D721Med (cell line): ENCODE measurements at places on chromosomes 3 and 15.

GRCh38 chr15:91833056-91833455 lies 20.5 kb upstream of the SLCO3A1 start:
- DNase-seq = no peak

DNA sequence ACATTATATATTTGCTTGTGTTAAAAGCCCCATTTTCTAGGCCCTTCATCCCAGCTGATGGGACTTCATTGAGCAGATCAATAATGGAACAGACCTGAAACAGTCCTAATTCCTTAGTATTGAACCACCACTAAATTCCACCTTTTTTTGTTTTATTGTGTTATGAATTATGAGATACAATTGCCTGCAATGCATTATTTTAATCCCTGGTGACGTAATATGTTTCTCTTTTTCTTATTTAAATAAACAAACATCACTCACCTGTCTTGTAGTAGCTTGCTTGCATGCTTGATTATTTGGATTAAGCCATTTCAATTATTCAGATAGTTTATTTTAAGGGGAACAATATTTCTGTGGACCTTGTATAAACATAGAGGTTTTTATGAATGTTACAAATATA lies 40.7 kb upstream of the GMNC start:
- DNase-seq = no peak

DNA sequence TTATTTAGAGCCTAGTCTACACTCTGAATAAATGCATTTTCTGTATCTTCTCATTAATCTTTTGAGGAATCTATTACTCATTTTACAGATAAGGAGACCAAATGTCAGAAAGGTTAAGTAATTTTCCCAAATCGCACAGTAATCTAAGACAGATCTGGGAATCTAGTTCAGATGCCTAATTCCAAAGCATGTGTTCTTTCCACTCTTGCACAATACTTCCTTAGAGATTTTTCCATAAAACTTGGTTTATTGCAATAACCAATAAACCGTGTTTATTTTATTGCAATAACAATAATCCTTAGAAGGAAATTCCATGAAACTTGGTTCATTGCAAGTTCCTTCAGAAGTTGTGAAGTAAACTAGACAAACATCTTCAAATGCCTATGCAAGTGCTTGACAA lies 17.4 kb upstream of the COL8A1 start:
- DNase-seq = no peak

- DNase-seq = no peak
Measured at GRCh38 chr3:160400030-160400701, 716 bp downstream of the SMC4 start.

DNA sequence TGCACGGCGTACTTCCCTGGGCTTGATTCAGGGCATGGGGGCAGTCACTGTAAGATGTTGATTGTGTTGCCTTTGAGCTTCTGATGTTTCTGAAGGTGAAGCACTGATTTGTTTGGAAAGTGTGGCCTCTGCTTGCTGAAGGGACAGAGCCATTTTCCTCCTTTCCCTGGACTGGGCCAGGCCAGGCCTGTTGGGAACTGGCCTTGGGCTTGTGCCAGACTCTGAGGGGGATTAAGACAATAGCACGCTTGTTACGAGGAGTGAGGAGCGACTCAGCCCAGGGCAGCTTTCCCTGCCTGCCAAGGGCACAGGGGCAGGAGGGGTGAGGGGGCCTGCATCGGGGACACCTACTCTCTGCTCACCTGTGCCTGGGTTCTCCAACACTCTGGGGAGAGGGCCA lies 42.9 kb downstream of the LINGO1 start:
- DNase-seq = no peak

DNA sequence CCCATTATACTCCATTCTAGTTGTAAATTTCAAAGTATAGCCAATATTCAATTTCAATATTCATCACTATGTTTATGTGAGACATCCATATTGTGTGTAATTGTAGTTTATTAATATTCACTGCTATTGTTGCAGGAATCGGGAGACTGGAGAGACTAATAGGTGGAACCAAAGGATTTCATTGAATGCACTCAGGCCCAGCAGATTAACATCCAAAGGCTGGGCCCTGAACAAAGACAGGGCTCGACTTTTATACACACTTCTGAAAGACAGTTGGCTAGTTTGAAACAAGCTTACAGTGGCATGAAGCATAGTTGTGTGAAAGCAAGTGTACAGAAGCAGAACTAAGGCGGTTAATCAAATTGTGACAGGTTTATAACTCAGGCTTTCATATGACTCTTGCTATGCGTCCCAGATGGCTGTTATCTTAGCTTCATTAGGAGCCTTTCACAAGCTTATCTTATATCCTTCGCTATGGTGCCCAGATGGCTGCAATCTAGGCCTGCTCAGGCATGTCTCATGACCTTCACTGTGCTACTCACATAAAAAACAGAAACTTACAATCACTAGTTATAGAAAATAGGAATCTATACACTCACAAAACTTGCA lies 1038.8 kb upstream of the EPHA6 start:
- no peak for DNase-seq

DNA sequence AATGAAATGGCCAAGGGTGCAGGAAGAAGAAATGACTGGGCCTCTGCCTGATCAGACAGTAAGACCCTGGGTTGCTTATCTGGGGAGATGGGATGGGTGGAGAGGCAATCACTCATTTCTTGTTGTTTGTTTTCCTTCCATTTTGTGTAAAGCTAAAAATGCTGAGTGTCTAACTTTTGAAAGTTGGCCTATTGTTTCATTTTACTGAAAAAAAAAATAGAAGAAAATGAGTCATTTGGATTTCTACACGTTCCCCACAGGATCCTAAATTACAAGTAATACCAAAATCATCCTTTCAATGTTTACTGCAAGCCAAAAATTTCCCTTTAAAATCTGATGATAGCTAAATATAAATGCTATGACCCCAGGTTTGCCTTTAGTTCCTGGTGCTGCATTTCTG lies 30.6 kb downstream of the PTX3 start:
- DNase-seq = no peak

DNA sequence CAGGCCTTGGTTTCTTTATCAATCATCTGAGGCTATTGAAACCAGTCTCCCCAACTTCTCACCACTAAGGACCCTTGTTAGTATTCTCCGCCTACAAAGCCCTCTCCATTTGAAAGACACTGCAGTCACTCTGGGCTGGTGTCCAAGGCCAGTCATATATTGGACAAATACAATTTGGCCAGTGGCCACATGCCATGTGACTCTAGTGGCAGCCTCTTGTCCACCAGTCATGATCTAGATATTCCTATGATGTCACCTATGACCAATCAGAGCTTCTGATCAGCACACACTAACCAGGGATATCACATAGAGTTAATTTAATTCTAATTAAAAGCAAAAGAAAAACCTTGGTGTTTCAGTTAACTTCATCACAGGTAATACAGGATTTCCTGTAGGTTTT lies 68.2 kb downstream of the RAB11A start:
- no peak for DNase-seq

GRCh38 chr15:71151081-71151480 lies 35.8 kb downstream of the THSD4 start:
- no peak for DNase-seq

- no peak for DNase-seq
Measured at GRCh38 chr3:5092018-5092417, 30.1 kb upstream of the ARL8B start.

DNA sequence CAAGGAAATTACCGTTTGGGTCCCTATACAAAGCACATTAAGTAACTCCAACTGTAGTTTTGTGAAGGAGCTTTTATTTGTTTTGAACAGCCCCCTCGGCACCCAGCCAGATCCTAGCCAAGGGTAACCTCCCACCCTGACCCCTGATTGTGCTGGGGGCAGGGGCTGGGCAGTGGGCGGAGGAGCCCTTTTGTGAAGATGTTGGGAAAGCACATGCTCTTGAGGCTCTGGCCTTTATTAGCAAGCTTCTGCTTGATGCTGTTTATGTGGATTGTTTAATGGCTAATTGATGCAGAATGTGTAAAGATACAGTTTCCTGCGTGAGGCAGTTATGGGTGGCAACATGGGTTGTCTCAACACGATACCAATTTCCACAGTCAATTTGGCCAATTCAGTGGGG lies 136.5 kb downstream of the MAP2K5 start:
- no peak for DNase-seq

DNA sequence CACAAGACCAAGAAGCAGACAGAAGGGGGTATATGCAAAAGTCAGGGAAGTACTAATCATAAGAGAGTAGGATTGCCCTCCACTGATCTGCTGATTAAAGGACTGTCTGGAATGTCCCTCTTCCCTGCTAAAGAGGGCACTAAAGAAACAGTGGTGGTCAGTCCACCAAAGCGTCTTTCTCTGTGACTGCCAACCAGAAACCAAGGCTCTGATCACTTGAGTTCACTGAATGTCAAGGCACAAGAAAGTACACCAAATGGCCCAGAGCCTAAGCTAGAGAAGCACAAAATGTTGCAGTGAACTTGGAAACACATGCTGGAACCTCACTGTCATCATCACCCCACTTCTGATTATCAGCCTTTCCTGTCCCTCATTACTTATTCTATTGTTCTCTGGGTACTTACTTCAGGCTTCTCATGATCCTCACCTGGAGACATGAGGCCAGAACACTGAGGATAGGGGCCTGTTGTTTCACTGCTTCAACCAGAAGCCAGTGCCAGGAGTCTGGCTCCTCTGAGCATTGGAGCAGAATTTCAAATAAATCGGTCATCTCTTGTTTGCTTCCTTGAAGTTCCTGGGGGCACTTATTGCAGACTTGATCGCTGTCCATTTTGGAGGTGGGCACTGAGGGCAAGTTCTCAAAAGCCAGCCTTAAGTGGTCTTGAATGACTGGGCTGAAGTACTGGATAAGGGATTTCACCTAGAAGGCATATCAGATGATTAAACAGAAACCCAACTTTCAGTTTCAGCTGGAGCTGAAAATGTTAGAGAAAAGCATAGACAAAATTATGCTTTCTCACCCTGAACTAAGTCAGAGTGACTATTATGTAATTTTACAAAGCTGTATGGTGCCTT lies 58.9 kb downstream of the EIF3J start:
- DNase-seq = no peak

- no peak for DNase-seq
Measured at GRCh38 chr3:73479325-73479724, 145.4 kb downstream of the PDZRN3 start.

DNA sequence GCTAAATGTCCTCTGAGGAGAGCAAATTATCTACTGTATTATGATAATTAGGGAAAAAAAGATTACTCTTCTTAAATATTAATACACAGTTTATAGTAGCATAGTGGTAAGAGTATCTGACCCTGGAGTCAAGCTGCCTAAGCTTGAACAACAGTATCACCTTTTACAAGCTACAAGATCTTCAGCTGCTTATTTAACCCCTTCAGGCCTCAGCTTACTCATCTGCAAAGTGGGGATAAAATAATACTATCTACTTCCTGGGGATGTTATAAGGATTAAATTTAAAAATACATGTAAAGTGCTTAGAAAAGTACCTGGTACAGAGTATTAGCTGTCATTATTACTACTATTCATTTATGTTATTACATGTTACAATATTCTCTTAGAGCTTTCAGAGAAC lies 42.0 kb downstream of the SUMF1 start:
- DNase-seq = no peak

- no peak for DNase-seq
Measured at GRCh38 chr15:31403606-31404005, 77.0 kb downstream of the KLF13 start.

DNA sequence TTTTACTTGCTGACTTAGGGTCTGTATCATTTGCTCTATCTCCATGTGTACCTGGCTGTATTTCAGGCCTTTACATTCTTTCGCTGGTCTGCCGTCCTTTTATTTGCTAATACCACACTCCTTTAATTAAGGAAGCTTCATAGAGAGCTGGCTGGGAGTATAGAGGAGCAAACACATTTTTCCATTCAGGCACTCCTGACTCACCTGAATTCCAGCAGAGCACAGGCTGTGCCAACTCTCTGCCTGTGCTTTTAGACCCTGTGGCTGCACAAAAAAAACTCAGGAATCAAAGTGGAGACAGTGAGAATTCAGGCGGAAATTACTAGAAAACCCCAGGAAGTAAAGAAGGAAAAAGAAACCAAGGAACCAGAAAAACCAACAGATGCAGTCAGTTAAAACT lies 29.0 kb upstream of the ATP10A start:
- DNase-seq = no peak

- no peak for DNase-seq
Measured at GRCh38 chr3:59978979-59979378, 929.2 kb upstream of the CFAP20DC start.

DNA sequence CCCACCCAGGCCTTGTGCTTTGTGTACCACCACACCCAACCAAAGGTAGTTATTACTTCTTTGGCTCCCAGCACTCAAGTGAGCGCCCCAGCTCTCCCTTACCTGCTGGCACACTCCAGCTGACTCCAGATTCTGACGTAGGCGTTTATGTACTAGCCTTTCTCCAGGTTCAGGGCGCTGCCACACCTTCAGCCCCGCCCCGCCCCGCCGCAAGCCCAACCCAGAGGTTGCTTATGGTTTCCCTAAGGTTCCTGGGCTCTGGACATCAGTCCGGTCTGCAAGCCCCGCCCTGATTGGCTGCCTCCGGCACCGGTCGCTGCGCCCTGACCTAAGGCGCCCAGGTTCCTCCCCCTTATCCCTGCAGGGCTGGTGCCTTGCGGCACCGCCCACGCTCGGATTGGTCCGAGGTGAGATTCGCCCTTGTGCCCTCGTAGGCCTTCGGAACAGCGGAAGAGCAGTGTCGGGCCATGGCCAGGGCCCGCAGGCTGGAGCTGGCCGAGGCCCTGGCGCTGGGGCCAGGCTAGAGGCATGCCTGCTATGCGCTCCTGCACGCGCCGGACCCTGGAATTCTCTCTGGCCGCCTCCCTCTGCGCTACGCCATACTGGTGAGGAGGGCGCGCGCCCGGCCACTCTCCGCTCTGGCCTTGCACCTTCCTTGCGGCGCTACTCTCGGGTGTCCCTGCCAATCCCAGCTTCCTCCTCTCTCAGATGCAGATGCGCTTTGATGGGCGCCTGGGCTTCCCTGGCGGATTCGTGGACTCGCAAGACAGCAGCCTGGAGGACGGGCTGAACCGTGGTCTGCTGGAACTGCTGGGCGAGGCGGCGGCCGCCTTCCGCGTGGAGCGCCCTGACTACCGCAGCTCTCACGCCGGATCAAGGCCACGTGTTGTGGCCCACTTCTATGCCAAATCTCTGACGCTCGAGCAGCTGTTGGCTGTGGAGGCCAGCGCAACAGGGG lies 19.8 kb upstream of the NUDT16 start:
- no peak for DNase-seq

- DNase-seq = no peak
Measured at GRCh38 chr15:69751147-69751546, 298.5 kb downstream of the RPLP1 start.
